ENCODE measurements at places on chromosomes 3 and 15.

DNA sequence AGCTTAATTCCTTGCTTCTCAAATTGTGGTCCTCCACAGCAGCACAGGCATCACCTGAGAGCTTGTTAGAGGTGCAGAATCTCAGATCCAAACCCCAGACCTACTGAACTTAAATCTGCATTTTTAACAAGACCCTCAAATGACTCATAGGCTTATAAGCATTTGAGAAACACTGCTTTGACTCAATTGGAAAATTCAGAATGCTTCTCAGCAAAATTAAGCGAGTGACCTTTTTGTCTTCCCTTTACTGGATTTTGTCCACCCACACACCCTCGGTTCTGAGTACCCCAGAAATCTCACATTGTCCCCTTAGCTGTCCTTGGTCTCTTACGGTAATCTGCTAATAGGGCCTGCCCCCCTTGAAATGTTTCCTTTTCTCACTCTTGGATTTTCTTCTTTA lies 17.9 kb downstream of the CD80 start:
- no peak for DNase-seq

DNA sequence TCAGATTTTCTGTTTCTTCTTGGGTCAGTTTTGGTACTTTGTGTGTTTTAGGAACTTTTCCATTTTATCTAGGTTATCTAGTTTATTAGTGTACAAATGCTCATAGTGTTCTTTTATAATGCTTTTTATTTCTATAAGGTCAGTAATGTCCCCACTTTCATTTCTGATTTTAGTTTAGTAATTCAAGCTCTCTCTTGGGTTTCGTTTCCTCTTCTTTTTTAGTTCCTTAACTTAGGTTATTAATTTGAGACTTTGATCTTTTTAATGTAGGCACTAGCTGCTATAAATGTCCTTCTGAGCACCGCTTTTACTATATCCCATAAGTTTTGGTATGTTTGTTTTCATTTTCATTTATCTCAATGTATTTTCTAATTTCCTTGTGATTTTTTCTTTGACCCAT lies 27.0 kb upstream of the CD200R1L start:
- no peak for DNase-seq

DNA sequence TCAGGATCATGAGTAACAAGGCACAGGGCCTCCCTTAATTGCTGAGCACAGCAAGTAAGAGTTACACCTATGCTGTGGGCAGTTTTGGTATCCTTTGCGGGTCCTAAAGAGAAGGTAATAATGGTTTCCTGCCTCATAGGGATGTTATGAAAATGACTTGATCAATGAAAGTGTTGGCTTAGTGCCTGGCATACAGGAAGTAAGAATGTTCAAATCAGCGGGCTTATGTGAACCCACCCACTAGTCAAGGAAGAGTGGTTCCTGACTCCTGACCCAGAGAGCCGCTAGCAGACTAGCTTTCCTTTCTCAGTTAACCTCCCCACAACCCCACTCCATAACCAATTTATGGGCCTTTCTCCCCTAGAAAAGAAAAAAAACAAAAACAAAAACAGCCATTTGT lies 5.2 kb upstream of the ADAMTS9 start:
- DNase-seq: no peak

DNA sequence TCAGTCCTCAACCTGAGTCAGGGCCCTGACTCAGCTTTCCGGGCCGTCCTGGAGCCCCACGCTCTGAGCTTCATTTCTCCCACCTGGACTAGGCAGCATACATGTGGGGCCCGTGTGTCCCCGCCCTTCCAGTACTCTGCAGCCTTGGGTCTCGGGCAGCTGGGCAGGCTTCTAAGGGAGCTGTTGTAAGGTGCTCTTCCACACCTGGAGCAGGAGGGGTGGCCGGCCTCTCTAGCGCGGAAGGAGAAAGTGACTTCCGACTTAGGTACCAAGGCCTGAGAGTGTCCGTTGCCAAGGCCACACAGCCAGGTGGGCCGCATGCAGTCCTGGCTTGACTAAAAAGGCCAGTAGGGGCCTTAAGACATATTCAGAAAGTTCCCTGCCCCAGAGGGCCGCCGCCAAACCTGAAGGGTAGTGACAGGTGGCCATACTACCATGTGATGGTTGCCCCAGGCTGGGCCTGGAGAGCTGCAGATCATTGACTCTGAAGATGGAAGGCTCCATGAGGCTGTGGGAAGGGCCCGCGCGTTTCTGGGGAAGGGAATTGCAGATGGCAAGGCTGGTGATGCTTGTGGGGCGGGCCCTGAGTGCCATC lies 9.4 kb upstream of the SEMA3B start:
- no peak for DNase-seq

GRCh38 chr3:59808446-59808845 lies 758.6 kb upstream of the CFAP20DC start:
- no peak for DNase-seq

- DNase-seq: no peak
Observed at GRCh38 chr3:118842147-118842863, 192.3 kb downstream of the IGSF11 start.

- no peak for DNase-seq
Observed at GRCh38 chr3:54756330-54756731, 171.5 kb downstream of the LRTM1 start.

DNA sequence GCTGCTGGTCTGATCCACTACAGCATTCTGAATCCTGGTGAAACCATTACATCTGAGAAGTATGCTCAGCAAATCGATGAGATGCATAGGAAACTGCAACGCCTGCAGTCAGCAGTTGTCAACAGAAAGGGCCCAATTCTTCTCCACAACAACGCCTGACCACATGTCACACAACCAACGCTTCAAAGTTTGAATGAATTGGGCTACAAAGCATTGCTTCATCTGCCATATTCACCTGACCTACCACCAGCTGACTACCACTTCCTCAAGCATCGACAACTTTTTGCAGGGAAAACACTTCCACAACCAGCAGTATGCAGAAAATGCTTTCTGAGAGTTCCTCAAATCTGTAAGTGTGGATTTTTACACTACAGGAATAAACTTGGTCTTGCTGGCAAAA lies 54.7 kb upstream of the C2CD4B start:
- no peak for DNase-seq

GRCh38 chr3:167051421-167051820 lies 328.7 kb downstream of the ZBBX start:
- no peak for DNase-seq

DNA sequence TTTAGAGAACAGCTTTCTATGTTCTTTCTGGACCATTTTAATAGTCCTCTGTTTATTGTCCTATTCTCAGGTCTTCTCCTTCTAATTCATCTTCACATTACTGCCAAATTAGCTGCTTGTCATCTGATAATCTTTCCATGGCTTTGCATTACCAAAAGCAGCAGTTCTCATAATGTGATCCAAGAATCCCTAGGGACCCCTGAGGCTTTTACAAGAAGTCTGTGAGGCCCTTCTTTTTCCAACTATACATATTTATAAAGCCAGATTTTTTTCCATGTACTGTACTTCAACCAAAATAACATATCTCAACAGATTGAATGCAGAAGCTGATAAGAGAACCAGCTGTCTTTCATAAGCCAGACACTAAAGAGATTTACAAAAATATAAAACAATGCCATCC lies 162.5 kb upstream of the BFSP2 start:
- no peak for DNase-seq

GRCh38 chr3:190532731-190533203 lies 18.9 kb downstream of the IL1RAP start:
- DNase-seq: no peak

DNA sequence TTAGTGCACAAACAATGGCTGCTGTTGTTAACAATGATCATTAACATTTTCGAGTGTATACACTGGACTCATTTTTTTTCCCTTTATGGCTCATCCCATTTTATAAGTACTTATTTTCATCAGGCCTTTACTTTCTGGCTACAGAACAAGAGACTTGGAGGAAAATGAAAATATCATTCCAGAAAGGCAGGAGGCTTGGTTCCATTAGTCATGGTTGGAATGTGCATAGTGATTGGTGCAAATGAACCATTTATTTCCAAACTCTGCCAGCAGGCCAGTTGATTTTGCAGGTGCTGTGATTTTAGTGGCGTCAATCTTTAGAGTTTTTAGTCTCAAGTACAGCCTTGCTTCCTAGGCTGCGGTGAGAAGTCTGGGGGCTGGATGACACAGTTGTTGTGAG lies 151.8 kb downstream of the ITPR1 start:
- no peak for DNase-seq

DNA sequence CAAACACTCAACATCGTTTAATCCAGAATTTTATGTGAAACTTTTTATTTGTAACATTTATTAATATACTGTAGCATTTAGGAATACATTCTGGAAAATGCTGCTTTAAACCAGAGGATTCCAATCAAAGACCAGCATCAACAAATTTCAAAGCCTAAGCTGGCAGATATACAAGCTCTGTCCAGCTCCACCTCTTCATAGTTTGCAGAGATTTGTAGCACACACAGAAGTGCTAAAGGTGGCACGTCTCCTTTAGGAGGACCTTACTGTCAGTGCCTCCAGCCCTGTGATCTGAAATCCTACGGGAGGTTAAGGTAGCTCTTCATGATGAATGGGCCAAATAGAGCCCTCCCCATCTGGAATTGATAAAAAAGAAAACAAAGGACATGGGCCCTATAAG lies 329.7 kb upstream of the NECTIN3 start:
- DNase-seq: no peak

DNA sequence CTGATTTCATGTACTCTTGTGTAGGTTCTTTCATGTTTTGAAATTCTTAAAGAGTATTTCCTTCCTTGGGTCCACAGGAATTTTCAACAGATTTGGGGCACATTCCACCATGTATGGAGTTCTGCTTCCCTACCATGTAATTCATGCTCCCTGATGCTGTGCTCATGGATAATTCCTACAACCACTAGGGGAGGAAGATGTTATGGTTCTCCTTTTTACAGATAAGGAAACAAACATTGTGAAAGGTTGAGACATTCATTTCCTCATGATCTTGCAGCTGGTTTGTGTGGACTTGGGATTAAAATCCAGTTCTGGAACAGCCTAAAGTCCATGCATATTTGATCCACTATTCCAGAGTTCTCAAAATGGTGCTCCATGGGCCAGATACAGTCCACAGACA lies 174.9 kb upstream of the FRMD4B start:
- DNase-seq: no peak

- DNase-seq: no peak
Observed at GRCh38 chr3:23108451-23109057, 94.6 kb upstream of the UBE2E2 start.

DNA sequence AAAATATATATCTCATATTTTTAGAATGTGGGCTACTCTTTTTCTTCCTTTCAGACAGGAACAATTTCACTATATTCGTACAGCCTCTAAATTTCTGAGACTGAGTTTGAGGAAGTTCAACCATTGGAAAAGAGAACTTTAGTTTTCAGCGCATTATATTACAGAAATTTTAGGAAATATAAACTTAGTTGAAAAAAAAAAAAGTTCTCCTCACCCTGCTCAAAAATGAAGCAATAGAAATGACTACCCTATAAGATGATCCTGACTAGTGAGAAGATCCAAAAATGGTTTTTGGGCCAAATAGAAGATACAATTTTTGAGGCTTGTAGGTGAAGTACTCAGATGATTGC lies 139.6 kb downstream of the MCTP2 start:
- DNase-seq: no peak

GRCh38 chr3:132342183-132342582 lies 25.0 kb downstream of the ACP3 start:
- no peak for DNase-seq

DNA sequence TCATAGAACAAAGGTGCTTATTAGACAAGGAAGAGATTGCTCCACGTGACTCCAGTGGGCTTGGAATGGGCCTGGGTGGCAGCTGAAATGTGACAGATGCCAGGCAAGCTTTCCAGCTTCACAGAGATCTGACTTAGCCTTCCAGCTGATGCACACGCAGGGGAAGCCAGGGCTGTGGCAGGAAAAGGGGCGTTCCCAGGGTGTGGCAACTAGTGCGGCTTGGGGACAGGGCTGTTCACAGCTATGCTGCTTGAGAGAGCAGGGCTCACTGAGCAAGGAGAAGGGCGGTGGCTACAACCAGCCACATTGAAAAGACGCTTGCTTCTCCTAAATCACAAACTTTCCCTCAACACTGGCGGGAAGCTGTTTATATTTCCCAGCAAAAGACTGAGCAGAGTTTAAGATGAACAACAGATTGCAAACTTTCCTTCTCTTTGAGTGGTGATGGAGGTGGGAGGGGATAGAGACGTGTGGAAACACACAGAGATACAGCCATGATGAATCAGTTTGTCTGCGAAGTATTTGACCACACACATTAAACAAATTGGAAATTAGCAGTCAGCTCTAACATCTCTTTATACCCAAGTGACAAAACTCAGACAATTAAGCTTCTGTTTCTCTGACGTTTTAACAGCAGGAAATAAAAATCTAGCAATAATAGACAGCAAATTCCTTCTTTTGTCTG lies 127.5 kb downstream of the BDH1 start:
- no peak for DNase-seq

- DNase-seq: no peak
Observed at GRCh38 chr3:124320976-124321375, 329.1 kb upstream of the ROPN1 start.

GRCh38 chr15:69086427-69087204 lies 72.1 kb downstream of the NOX5 start:
- DNase-seq: no peak

DNA sequence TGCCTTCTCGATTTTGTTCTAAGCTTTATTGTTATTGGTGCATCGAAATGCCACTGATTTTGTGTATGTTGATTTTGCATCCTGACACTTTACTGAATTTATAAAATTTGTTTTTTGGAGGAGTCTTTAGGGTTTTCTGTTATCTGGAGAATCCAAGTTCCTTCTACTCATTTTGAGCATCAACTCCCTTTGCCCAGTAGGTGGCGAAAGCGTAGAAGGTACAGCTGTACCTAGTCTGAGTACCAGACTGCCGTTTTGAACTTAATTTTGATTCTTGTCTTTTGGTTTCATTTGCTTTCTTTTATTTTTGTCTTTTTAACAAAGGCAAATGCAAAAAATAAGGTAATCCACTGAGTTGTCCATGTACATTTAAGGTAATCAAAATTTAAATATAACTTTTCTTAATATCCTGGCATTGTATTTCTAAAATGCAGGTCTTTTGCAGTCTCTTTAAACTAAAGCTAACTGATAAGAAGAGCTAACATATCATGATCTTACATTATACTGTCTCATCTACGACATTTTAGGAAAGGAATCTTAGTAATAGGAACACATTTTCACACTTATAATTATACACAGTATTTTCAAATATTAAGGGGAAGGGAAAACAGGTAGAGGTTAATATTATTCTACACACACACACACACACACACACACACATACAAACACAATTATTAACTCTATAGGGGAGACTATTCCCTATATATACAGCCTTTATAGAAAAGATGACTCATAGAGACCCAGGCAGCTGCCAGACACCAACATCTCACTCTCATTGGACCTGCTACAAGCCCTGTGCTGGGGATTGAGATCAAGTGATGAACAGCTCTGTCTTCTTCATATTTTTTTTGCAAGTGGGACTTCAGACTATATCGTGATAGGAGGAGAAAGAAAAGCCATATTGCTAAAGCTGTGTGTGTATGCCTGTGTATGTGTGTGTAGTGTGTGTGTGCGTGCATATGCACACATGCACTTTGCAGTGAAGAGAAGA lies 71.8 kb downstream of the SYNPR start:
- no peak for DNase-seq

- DNase-seq: no peak
Observed at GRCh38 chr3:185187391-185187790, 34.5 kb upstream of the C3orf70 start.
